Urinary bladder (tissue), 4 donors: ENCODE measurements at places on chromosomes 11 and 22.

DNA sequence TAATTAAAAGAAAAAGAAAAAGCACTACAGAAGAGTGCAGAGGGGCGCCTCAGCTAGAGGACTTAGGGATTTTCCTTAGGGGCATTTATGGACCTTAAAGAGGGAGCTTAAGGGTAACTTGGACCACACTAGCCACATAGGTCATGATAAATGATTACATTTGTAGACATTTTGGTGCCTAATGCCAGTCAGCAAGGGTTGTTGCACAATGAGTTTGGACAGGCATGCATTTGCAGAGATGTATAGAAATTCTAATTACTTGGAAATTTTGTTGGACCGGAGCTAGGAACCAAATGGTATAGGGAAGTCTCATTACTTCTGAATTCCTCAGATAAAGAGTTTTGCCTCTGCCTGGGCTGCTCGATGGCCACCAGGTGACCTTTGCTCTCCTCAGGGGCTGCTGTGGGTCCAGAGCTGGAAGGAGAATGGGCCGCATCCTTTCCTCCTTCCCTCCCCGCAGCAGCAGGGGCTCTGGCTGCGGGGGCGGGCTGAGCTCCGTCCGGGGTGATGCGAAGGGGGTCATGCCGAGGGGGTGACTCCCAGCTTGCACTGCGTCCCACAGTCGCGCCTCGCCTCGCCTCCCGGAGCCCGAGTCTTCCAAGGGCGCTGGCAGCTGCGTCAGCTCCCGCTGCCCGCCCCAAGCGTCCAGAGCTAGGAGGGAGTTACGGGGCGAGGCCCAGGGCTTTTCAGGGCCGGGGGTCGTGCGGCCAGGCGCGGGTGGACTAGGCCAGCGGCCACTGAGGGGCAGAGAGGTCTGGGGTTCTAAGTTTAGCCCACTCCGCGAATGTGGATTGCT lies 20.3 kb upstream of the MALAT1 start:
- DNase-seq, result no peak

- no peak for DNase-seq
Observed at GRCh38 chr11:10657308-10658271, 36.0 kb downstream of the IRAG1 start.

DNA sequence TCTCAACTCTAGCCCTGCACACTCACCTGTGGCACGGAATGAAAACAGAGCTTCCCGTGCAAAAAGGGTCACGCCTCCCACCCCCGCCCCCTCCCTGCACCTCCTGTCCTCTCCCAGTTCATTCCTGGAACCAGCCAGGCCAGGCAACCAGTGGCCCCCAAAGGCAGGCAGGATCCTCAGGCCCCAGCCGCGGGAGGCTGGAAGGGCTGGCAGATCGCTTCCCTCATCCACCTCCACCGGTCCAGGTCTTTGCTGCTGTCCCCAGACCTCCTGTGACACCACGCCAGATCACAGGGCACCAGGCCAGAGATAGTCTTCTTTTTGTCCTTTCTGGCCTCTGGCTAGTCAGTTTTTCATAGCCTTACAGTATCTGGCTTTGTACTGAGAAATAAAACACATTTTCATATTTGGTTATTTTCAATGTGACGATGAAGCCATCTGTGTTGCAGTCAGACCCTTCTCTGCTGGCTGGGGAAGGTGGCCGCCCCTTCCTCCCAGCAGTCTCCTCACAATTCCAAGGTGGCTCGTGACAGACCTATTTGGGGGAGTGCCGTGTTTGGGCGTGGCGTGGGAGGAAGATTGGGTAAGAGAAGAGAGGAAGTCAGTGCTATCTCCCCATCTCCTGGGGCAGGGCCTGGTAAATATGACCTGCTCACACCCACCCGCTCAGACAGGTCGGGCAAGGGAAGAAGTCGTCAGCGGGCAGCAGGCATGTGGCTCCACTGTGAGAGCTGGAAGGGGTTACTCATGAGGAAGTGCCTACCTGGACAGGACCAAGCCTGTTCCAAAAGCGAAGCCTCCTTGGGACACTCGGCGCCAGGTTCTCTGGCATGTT lies 9.1 kb downstream of the SSH3 start:
- DNase-seq, result peak; percentile 80

DNA sequence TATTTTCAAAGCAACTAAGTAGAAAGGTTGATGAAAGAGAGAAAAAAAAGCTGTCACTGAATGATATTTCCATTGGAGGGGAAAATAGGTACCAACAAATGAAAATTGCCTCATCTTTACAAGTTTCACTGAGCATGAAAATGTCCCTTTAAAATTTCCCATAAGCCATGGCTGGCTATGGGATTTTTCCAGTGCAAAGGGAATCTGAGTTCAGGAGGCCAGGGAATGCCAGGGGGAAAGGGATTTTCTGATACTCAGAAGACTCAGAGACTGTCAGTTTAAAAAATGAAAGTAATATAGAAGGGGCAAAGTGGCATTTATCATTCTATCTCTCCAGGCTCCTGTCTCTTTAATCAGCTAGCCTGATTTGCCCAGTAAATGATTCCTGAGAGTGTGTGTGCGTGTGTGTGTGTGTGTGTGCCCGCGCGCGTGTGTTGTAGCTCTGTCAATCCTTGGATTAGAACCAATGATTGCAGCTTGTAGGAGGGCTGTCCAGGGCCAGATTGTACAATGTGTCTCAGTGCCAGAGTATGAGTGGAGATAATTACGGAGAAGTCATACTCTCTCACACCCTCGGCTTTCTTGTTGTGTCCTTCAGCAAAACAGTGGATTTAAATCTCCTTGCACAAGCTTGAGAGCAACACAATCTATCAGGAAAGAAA lies at the start of gene NTM:
Gene NTM, plus strand, starts transcription at position 526 of the 662 bp plus-strand sequence.
- DNase-seq, result peak; percentile 8

- DNase-seq, result no peak
Observed at GRCh38 chr22:25554238-25554671, 10.2 kb upstream of the GRK3 start.

GRCh38 chr11:130197386-130198035 lies 37.9 kb downstream of the ST14 start:
- no peak for DNase-seq

DNA sequence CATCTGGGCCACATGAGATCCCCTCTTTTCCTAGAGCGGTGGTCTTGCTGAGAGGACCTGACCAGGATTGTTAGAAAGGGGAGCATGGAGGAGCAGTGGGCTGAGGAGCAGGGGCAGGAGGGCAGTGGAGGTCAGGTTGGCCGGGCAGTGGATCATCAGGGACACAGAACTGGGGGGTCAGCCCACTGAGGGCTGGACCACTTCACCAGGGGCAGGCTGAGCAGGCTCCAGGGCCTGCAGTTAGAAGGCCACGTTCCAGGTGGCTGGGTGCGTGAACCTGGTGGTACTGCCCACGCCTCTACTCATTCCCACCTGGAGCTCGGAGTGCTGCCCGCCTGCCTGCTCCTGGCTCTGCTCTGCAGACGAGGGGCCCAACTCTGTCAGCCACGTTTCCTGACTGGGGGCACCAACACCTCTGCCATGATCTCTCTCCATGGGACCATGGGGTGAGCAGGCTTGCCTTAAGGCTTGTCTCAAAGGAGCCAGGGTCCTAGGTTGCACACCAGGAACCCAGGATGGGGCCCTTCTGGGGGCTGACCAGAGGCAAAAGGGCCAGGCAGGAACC lies 9.7 kb downstream of the MRGPRF start:
- DNase-seq, result no peak

DNA sequence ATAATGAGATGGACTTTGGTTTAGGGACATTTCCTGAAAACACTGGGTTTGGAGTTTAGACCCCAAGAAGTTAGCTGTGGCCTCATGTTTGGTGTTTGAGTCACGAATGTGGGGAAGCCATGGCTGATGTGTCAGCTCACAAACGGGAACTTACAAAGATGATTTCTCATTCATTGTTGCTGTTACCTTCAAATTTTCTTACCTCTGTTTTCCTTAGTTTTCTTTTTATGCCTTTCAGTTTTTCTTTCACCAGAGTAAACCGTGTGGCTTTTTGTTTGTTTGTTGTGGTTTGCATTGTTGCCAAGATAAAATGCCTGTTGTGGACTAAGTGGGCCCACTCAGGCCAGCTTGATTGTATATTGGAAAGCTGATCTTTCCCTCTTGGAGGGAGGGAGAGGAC lies 89.1 kb downstream of the SWAP70 start:
- no peak for DNase-seq

GRCh38 chr11:69101115-69101791 lies 52.5 kb downstream of the TPCN2 start:
- no peak for DNase-seq

DNA sequence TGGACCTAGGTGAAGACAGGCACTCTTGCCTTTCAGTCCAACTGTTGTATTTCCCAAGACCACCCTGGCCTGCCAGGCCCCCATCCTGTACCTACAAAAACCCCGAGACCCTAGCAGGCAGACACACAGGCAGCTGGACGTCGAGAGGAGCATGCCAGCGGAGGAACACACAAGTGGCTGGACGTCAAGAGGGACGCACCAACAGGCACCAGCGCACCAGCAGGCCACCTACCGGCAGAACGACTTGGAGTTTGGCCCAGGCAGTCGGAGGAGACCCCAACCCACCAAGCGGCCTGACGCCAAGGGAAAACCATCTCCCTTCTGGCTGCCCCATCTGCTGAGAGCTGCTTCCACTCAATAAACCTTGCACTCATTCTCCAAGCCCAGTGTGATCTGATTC lies 1883.4 kb upstream of the RAG2 start:
- DNase-seq, result no peak

GRCh38 chr22:50148991-50149721 lies 21.4 kb upstream of the PANX2 start:
- DNase-seq, result no peak

- DNase-seq, result no peak
Observed at GRCh38 chr11:122307476-122308035, 191.5 kb upstream of the BLID start.

GRCh38 chr11:6419009-6419631 lies at the start of gene APBB1:
Gene APBB1 (minus strand): TSS chr11:6419094. CDS start chr11:6411347, 7,747 bp downstream.
- DNase-seq, result no peak

- no peak for DNase-seq
Observed at GRCh38 chr22:32574411-32574810, 99.8 kb downstream of the FBXO7 start.

DNA sequence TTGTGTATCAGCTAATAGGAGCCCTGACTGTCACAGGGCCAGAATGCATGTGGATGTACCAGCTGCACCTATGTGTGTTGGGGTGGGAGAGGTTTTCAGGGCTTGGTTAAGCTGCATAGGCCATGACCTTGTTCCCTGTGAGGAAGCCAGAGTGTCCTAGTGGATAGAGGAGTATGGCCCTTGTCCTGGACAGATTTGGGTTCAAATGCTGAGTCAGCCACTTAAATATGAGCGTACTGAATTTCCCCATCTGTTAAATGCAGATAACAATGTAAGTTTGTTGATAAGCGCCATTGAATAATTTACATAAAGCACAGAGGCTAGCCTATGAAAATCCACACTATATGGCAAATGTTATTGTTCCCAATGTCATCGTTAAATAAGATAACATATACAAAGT lies 74.4 kb downstream of the PANX1 start:
- DNase-seq, result no peak

DNA sequence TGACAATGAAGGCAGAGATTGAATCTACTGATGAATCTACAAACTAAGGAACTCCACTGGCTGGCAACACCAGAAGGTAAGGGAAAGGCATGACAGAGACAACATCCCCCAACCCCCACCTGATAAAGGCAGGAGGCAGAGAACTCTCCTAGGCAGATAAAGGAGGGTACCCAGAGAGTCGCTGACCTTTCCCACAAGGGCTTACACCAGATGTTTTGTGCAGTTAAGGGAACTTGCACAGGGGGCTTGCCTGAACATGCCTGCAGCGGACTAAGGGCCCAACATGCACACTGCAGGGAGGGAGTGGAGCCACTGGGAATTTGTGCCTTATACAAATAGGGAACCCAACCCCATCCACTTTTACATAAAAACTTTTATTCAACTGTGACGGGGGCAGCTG lies 1996.9 kb upstream of the RAG2 start:
- no peak for DNase-seq

- DNase-seq, result no peak
Observed at GRCh38 chr11:93213622-93214021, 15.8 kb upstream of the SLC36A4 start.

DNA sequence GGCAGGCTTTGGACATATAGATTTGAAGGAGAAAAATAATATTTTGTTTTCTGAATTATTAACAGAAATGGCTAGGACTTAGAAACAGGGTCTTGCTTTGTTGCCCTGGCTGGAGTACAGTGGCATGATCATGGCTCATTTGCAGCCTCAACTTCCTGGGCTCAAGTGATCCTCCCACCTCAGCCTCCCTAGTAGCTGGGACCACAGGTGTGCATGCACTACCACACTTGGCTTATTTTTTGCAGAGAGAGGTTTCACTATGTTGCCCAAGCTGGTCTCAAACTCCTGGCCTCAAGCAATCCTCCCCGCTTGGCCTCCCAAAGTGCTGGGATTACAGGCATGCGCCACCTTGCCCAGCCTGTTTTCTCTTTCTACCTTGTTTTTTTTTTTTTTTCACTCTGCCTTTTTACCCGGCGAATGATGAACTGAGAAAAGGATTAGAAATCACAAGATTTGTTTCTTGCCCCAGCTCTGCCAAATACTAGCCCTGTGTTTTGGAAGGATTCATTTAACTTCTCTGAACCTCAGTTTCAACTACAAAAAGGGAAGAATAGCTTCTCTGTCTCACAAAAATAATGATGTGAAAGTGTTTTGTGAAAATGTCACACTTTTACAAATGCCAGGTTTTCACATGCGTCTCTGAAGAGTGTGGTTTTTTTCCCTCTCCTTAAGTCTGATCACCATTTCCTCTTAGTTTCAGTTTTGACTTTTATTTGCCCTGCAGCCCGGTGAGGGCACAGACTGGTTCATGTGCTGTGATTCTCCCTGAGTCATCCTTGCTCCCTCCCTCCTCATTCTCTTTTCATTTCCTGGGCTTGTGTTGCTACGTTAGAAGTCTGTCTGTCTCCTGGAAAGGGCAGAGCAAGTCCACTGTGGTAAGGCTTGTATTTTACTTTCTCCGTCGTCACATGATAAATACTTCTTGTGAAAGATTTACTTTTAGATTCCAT lies 67.7 kb downstream of the BCL2L13 start:
- peak; percentile 50 for DNase-seq

DNA sequence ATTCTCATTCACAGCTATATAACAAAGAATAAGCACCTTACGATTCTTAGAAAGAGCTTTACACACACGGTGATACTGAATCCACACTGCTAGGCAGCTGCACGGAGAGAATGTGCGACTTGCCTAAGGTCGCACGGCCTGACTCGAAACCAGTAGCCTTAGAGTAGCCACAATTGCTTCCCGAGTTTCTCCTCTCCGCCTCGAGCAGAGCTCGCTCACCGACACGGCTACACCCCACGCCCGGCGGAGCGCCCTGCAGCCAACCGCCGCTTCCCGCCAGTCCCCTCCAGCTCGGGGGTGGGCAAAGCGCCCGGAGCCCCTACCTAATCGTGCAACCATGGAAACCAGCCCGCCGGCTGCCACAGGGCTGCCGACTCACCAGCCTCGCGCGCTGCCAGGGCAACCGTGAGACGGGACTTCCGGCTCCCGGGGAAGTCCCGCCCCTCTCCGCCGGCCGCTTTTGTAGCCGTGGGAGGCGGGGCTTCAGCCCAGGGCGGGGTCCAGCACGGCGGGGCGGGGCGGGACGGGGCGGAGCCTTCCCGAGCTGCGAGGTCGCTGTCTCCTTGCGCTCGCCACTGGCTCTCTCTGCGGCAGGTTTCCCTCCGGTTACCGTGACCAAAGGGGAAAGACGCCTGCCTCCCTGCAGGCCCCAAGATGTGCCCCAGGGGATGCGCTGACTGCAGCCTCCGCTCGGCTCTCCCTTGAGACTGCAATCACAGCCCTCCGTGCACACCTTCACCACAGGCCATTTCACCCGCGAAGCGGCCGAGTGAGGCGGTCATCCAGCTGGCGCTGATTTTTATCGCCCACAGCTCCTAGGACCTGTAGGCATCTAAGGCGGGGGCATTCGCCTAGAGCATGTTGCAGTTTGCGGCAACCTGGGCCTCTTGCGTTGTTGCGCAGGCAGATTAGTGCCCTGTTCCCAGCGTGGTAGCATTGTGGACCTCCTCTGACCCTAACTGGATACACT lies 1.1 kb downstream of the BSCL2 start:
- DNase-seq, result peak; percentile 77
